GM04504 (cell line): ENCODE measurements at places on chromosomes 5 and 9.

DNA sequence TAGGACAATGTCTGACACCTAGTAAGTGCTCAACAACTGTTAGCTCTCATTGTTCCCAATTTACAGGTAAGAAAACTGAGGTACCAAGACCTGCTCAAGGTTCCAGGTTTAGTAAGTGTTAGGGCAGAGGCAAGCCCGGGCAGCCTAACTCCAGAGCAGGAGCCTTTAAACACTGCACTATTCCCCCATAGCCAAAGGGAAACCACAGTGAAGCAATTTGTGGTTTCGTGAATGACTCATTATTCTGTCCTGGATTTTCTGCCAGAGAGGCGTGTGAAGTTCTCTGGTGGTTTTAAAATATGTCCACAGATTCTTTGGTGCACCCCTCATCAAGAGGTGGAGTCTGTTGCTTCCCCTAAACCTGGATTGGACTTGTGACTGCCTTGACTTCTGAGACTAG is 1.0 kb upstream of the MCC start:
- DNase-seq: peak; percentile 97

- DNase-seq: no peak
These were observed 122.8 kb downstream of the CAMK4 start for GRCh38 chr5:111347021-111347420.

- DNase-seq: no peak
These were observed 16.5 kb upstream of the ODF2 start for GRCh38 chr9:128439273-128439672.

GRCh38 chr5:178475422-178475821 is 114.8 kb downstream of the COL23A1 start:
- DNase-seq: no peak

GRCh38 chr5:83209963-83210362 is 132.6 kb downstream of the XRCC4 start:
- no peak for DNase-seq

- DNase-seq: no peak
These were observed 136.2 kb downstream of the BARX1 start for GRCh38 chr9:93818827-93819472.

- DNase-seq: no peak
These were observed 1435.2 kb upstream of the CDH9 start for GRCh38 chr5:28473531-28474107.

- no peak for DNase-seq
These were observed 21.7 kb upstream of the TENT2 start for GRCh38 chr5:79590396-79590999.

- DNase-seq: no peak
These were observed 40.6 kb downstream of the EFNA5 start for GRCh38 chr5:107630184-107630583.

GRCh38 chr5:146565764-146566367 is 49.9 kb upstream of the GPR151 start:
- peak; percentile 22 for DNase-seq

DNA sequence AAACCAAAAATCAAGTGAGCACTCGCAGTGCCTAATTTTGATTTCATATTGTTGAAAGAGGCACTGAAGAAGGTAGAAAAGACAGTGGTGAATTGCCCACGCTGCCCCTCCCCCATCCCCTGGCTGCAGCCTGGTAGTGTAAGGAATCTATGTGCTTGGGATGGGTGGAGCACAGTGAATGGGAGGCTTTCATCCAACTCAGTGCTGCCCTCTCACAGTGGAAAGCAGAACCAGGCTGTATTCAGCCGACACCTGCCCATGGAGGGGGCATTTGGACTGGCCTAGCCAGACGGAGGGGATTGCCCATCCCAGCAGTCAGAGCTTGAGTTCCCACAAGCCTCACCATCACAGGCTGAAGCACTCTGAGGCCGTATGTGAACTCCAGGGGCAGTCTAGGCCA is 800.4 kb upstream of the DMAC1 start:
- DNase-seq: no peak

GRCh38 chr9:92414566-92414965 is 9.7 kb downstream of the OMD start:
- no peak for DNase-seq

GRCh38 chr9:134233022-134233421 is 68.7 kb upstream of the RNU6ATAC start:
- no peak for DNase-seq

- DNase-seq: no peak
These were observed 29.6 kb upstream of the GRXCR2 start for GRCh38 chr5:145902421-145902820.
